ENCODE measurements at places on chromosomes 1 and 21.
A peak's percentile ranks its signal among the peaks of the same experiment; 100 is the strongest.

DNA sequence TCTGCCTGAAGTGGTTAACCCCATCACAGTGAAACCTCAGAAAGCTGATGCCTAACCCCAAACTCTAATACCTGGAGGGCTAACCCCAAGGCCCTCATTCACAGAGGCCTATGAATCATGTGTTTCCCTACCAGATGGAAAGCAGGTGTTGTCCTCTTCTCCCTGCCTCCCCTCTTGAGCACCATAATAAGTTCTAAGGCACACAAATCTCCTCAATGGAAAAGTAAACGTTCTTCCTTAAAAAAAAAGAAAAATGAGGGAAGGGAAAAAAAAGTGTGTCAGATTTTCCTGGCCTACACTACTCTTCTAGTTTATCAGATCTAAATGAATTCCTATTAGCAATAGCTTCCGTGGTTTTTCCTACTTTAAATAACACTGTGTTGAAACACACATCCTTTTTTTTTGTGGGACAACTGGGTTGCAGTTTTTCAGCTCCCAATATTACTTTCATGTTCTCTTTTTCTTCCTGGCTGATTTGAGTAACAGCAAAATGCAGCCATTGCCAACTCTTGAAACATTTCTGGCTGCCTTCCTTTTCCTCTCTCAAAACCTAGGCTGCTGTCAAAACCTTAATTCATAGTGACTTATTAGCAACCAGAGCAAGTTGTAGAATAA is 43.2 kb downstream of the SLC44A3 start:
- DNase-seq = peak; percentile 93

DNA sequence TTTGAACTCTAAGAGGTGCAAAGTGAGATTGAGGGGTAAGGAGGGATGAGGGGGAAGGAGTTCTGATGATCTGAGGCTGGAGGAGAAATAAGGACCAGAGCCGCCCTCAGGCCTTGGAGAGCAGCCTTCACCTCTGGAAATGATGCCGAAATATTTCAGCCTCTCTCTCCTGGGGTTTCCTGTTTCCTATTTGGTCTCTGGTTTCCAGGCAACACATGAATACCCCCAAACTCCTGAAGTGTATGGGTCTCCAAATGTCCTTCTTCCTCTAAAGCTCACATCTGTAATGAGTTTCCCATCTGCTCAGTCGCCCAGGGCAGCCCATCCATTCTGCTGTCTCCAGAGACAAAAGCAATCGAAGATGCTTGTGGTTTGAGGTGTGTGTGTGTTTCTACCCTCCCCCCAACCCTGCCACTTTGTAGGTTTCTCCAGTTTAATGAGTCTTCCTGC is 52.0 kb upstream of the FAM20B start:
- no peak for DNase-seq

DNA sequence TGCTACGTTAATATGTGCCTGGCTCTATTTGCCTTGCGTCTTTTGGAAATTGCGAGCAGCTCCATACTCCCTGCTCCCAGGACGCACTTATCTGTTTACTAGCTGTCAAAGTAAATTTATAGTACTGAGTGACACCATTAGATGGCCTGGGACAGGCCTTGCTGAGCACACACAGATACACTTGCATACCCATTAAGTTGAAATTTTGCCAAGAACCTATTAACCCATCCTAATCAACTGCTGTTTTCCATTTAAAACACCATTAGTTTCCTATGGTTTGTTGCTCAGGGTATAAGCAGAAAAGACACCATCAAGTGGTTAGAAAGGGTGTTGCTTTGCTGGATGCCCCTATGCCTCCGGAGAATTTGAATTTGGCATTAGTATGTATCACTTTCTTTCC is 187.3 kb downstream of the SLC44A5 start:
- DNase-seq = no peak

DNA sequence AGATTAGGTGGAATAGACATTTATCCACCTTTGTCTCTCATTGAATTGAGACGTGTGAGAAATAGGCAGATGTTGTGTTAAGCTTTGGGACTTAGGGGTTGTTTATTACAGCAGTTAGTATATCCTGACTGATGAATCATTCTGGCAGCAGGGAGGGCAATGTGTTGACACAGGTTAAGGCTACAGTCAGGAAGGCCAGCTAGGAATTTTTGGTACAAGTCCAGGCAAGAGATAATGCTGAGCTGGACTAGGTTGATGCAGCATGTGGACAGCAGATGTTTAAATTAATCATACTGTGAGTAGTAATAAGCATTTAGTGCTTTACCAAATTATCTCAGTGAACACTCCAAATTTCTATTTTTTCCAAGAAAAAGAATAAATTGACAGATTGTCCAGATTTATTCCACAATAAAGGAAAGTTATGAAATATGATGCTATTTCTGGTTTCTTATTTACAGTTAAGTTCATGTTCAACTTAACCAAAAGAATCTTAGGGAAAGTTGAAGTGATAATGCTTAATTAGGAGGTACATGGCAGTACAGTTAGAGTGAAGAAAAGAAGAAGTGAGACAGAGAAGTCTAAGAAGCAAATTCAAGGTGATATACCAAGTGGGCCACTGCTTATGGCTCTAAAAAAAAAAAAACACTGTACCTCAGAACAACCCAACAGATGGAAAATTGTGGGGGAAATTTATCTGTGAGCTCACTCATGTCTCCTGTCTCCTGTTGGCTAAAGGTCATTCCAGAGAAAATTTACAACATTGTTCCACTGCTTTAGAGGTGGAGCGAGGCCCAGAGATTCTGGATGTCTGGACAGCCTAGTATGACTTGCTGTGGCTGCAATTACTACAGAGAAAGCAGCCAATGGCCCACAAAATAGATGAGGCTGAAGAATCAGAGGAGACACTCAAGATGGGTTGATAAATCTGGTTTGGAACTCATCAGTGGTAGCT is 102.7 kb upstream of the C21orf91 start:
- peak; percentile 75 for DNase-seq

DNA sequence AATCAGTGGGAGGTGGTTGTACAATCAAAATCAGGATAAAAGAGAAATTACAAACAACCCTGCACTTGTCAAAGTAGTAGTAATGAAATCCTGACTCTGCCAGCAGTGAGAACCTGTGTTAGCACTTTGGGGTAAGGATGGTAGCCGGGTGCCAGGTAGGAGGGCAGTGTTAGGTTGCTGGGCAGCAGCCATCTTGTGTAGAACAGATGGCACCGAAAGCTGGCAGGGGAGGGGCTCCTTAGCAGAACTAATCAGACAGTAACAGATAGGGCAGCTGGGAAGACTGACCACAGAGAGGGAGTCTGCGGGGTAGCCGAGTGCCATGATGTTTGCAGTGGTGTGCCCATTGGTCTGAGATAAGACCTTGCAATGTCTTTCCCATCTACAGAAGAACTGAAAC is 137.3 kb downstream of the SDCCAG8 start:
- no peak for DNase-seq

DNA sequence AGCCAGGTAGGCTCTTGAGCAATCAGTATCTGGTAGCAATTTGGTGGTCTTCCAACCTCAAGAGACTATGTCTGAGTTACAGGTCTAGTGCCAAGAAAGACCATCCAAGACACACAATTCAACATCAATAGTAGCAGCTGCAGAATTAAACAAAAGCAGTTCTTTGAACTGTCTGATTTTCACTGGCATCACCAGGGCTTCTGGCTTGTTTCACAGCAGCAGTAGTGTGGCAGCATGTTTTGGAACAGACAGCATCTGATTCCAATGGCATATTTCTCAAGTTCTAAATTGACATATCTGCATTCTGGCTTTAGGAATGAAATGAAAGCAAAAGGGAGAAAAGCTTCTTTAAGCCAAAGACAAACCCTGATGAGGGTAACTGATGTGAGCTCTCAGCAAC is 334.7 kb upstream of the PRMT6 start:
- DNase-seq = no peak

- peak; percentile 33 for DNase-seq
These were observed 41.0 kb downstream of the NRIP1 start for GRCh38 chr21:15023776-15024175.

DNA sequence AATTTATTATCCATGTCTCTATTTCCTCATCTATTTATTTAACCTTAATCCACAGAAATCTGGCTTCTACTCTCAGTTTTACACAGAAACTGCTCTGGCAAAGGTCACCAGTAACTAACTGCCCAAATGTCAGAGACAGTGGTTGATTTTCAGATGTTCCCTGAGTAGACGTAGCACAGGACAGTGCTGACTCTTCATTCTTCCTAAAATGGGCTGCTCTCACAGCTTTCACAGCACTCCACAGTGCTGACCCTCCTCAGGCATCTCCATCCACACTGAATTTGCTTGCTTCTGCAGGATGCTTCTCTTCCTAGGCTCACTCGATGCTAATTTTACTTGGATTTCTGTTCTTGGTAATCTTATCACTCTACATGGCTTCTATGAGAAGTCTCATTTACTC is 508.2 kb upstream of the ZRANB2 start:
- no peak for DNase-seq

- DNase-seq = no peak
These were observed 68.9 kb upstream of the DMRTA2 start for GRCh38 chr1:50492142-50492541.

- no peak for DNase-seq
These were observed 62.1 kb downstream of the MEF2D start for GRCh38 chr1:156438278-156438987.
